ENCODE measurements at places on chromosomes 12 and 14.

- DNase-seq = no peak
Measured at GRCh38 chr12:91889059-91889458, 256.6 kb downstream of the BTG1 start.

DNA sequence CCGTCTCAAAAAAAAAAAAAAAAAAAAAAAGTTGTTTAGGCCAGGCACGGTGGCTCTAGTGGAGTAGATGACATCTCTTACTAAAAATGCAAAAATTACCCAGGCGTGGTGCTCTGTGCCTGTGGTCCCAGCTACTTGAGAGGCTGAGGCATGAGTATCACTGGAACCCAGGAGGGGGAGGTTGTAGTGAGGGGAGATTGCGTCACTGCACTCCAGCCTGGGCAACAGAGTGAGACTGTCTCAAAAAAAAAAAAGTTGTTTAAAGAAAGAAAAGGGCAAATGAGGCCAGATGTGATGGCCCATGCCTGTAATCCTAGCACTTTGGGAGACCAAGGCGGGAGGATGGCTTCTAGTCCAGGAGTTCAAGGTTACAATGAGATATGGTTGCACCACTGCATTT is 36.6 kb upstream of the SPPL3 start:
- no peak for DNase-seq

GRCh38 chr12:92582893-92583292 is 119.9 kb upstream of the PLEKHG7 start:
- DNase-seq = no peak

GRCh38 chr14:65214741-65215140 is 112.4 kb upstream of the MAX start:
- DNase-seq = no peak

GRCh38 chr12:123242116-123242904 is 9.1 kb downstream of the MTRFR start:
- no peak for DNase-seq

- no peak for DNase-seq
Measured at GRCh38 chr12:20367583-20368113, 689 bp upstream of the PDE3A start.

GRCh38 chr12:4068981-4069669 is 195.9 kb upstream of the PARP11 start:
- no peak for DNase-seq

GRCh38 chr14:32472076-32472475 is 143.0 kb downstream of the AKAP6 start:
- DNase-seq = no peak

DNA sequence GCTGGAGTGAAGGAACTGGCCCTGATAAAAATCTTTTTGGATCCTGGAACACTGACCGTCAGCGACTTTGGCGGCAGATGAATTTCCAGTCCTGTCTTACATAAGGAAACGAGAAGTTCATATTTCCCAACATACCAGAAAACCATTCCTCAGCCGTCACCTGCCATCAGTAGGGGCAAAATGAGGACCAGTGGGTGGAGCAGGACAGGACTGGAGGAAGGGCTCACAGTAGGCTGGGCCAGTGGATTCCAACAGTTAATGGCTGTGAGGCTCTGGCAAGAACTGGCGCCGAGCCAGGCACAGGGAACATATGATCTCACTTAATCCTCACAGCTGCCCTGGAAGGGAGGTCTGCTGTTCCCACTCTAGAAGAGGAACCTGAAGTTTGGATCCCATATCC is 67.2 kb upstream of the FAM181A start:
- no peak for DNase-seq

All from GM12864 (cell line).